ENCODE measurements at places on chromosomes 4 and X.

GRCh38 chr4:39820186-39820585 lies 122.2 kb downstream of the UBE2K start:
- no peak for DNase-seq

GRCh38 chr4:40540800-40541199 lies 88.9 kb downstream of the RBM47 start:
- DNase-seq, result no peak

- DNase-seq, result no peak
Measured at GRCh38 chr4:2977211-2978088, 14.1 kb downstream of the GRK4 start.

GRCh38 chrX:37641859-37642258 lies 43.7 kb upstream of the XK start:
- no peak for DNase-seq

GRCh38 chr4:10135260-10135659 lies 18.7 kb upstream of the WDR1 start:
- DNase-seq, result no peak

DNA sequence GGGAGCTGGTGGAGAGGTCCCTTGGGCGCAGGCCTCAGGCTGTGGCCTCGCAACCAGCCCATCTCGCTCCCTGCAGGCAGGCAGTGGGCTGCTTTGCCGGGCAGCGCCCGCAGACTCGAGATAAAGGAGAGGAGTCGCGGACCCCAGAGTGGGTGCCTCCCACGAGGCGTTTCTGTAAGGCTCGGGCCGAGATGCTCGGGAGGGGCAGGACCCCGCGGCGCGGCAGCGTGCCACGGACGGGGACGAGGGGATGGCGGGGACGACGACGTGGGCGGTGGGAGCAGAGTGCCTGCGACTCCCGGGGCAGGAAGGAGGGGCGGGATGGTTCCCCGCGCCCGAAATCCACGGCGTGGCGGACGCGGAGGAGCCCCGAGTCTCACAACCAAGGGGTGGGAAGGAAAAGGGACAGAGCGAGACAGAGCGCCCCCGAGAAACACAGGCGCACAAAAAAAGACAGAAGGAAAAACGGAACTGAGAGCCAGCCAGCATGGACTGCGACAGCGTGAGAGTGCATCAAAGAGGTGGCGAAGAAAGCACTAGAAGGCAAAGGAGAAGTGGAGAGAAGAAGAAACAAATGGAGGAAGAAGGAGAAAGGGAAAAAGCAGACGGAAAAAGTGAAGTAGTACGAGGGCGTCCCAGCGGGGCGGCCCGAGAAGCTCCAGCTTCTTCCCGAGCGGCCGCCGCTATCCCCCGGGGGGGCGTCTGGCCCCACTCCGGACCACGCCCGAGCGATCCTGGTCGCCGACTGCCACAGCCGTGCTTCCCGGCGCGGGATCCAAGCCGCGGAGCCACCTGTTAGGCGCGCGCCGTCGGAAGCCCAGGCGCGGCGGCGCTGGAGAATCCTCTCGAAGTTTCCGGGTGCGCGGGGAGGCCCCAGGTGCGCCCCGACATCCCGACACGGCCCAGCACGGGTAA lies 1.5 kb downstream of the BEND4 start:
- DNase-seq, result peak; percentile 22

- DNase-seq, result no peak
Measured at GRCh38 chrX:149611623-149612175, 16.6 kb upstream of the HSFX2 start.

DNA sequence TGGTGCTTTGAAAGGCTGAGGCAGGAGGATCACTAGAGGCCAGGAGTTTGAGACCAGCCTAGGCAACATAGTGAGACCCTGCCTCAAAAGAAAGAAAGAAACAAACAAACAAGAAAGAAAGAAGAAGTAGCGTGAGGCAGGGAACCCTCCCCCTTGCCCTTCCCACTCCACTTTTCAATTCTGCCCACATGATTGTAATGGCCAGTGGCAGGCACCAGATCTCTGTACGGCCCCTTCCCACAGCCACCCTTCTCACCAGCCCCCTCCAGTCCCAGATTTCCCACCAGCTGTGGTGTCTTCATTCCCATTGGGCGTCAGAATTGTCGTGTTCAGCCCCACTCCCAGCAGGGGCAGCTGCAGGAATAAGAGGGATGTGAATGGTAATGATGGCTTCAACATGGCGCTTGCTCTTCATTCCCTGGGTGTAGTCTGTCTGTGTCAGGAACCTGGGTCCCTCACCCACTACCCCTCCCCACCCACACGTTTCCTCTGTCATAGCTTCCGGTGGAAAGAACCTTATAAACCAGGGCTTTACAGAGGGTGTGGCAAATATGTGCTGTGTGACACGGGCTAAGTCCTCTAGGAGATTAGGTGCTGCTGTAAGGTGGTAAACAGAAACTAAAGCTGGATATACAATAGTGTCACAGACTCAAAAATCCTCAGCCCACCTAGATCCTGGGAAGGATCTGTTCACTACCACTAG lies at the start of gene IL2RG:
Gene IL2RG (minus strand): TSS at position 437 of the 703 bp plus-strand sequence. CDS start 38 bp downstream, at position 399.
- peak; percentile 75 for DNase-seq

GRCh38 chr4:79174490-79175252 lies 151.2 kb downstream of the NAA11 start:
- DNase-seq, result no peak

DNA sequence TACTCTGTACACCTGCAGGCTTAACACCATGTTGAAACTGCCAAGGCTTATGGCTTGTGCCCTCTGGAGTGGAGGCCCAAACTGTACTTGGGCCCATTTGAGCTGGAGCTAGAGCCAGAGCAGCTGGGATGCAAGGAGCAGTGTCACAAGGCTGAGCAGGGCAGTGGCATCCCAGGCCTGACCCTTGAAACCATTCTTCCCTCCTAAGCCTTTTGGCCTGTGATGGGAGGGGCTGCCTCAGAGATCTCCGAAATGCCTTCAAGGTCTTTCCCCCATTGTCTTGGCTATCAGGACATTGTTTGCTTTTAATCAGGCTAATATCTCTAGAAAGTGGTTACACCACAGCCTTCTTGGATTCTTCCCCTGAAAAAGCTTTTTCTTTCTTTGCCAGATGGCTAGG lies 10.9 kb upstream of the PNMA5 start:
- no peak for DNase-seq

DNA sequence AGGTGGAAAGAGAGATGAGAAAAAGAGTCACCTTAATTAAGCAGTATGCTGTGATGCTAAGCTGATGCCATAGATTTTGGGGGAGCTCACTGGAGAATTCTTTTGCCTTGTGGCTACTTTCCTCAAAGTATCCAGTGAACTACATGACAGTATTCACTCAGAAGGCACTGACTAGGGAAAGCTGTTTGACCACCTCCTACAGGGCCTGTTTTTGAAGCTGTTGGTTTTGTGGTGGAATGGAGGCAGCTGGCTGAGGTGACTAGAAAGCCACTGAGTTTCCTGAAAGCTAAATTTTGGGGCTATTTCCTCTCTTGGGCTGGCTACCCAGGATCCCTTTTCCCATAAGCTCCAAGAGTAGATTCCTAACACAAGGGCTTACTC lies 124.8 kb upstream of the EOLA2 start:
- DNase-seq, result no peak

DNA sequence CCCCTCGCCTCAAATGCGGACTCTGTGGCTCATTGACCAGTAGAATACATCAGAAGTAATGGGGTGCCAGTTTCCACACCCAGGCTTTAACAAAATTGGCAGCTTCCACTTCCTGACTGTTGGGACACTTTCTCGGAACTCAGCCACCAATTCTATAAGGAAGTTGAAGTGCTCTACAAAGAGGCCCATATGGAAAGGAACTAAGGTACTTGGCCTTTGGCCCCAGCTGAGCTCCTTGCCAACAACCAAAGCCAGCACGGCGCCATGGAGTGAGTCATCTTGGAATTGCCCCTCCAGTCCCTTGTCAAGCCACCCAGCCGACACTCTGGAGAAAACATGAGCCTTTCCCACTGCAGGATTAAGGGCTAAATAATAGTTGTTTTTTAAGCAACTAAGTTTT lies 262.2 kb upstream of the INTU start:
- no peak for DNase-seq

GRCh38 chr4:4606321-4606720 lies 64.5 kb upstream of the STX18 start:
- no peak for DNase-seq

GRCh38 chrX:57172544-57172943 lies 35.3 kb upstream of the SPIN2A start:
- DNase-seq, result no peak

DNA sequence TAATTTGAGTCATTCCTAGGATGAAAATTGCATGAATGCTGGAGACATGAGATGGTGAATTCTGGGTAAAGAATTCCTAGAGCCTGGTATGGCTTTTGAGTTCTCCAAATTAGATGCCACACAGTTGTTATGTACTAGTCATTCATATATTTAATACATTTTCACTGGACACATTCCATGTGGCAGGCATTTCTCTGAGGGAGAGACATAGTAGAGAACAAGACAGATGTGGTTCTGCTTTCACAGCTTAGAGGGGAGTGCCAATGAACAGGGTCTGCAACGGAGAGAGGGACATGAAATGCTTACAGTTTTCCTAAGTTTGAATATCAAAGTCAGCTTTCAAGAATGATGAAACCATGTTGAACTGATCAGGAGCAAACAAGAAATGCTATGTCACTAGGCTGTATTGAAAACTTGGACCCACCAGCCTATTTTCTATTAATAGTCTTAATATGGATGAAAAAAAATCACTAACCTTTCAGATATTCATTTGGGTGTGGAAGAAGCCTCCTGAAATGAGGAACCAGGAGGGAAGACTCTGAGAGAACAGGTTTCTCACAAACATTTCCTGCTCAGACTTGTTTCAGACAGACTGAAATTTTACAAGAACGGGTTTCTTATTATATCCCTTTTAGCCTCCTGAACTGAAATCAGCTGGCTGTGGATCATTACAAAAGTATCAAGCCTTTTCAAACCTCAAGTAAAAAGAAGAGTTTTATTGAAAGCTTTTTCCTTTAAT lies 276.0 kb upstream of the TET2 start:
- peak; percentile 41 for DNase-seq

DNA sequence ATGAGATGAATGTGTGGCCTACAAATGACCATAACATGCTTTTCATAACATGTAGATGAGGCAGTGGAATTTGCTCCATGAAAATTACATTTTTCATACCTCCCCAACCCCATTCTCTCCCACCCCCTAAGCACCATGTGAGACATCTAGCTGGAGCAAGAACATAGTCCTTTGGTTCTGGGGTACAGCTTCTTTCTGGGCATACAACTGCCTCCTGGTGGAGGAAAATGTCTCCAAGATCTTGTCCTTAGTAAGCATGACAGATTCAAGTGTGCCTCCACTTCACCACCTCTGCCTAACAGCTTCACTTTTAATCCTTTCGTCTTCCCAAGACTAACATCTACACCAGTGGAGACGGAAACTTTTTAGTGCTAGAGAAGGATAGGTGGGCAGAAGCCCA lies 8.0 kb downstream of the EXOC1L start:
- DNase-seq, result no peak

DNA sequence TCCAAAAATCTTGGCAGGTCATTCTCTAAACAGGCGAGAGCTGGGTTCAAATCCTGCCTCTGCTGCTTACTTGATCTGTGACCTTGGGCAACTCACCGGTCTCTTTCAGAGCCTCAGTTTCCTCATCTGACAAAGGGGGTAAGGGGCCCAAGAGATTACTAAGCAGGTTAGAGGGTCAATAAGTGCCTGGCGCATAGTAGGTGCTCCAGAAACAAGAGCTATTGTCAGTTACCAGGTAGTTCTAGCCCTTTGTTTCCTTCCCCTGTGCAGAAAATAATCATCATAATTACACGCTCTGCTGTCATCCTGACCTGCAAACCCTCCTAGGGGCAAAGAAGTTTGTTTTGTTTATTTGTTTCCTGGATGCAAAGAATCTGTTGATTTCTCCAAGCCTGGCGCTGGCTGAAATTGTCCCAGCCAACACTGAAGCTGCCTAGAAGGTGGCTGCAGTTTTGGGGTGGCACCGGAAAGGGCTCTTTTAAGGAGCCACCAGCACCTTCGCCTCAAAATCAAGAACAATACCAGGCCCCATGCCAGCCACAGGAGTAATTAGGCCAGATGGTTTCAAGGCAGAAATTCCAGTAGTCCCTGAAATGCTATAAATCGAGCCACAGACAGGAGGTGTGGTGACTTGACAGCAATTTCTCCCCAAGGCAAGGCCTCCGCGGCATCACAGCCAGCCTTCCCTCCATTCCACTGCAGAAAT lies 10.2 kb upstream of the KIAA0232 start:
- DNase-seq, result no peak

GRCh38 chr4:99117876-99118693 lies 26.0 kb downstream of the ADH4 start:
- no peak for DNase-seq

GRCh38 chr4:54330896-54331295 lies 101.8 kb downstream of the PDGFRA start:
- DNase-seq, result no peak

DNA sequence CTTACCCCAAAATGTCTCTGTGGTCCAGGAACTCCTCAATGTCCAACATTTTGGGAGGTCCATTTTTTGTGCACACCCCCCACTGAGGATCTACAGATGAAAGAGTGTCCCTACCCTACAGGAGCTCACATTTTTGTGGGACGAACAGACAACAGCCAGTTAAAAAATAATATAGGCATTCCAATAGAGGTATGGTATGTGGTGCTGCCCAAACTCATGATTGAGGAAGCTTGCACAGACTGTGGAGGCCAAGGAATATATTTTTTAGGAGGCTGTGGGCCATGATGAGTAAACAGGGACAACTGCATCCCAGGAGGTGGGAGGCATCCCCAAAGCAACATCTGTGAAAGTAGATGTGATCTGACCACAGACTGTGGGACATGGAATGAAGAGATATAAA lies 181.0 kb upstream of the HCCS start:
- DNase-seq, result no peak

DNA sequence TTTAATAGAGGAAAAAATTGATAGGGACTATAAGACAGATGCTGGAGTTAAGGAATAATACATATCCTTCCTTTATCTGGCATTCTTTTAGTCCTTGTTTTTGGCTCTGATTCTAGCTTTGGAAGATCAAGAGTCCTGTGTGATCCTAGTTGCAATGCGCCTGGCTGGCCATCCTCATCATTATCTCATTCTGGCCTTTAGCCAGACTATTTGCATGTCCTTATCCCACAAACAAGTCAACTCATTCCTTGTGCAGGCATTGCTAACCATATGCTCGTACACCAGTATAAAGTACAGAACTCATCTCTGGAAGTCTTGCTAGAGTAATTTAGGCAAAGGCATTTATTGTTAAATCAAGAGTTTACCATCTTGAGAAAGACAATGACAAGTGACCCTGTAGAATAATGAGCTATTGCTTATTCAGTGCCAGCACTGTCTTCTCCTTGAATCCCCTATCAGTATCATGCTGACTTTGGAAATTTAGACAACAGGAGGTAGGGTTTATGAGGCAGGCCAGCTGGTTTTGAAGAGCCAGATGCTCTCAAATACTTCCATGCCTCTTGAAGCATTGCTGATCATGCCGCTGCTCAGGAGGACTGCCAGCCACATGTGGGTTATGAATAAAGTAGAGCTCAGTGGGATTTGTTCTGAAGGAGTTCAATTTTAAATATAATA lies 1730.3 kb upstream of the TENM3 start:
- DNase-seq, result no peak
